ENCODE measurements at places on chromosomes 6 and 20. TPM values are rescaled to one million over a fixed set of nuclear protein-coding genes. Genes with fewer than 3 reads are reported as not detected.

LBP gene
- total RNA-seq: not detected

TRIM15 gene
- not detected for total RNA-seq

MLIP gene
- total RNA-seq: not detected

MCCD1 gene
- not detected for total RNA-seq

NFATC2 gene
- 5.1 TPM for total RNA-seq

TREML2 gene
- not detected for total RNA-seq
